Skeletal muscle cell (primary cell): ENCODE measurements at places on chromosomes 12 and 14.

DNA sequence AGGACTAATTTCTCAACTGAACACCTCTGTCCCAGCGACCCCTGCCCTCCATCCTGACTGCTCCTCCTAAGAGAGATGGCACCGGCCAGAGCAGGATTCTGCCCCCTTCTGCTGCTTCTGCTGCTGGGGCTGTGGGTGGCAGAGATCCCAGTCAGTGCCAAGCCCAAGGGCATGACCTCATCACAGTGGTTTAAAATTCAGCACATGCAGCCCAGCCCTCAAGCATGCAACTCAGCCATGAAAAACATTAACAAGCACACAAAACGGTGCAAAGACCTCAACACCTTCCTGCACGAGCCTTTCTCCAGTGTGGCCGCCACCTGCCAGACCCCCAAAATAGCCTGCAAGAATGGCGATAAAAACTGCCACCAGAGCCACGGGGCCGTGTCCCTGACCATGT is 756 bp downstream of the RNASE7 start:
- no peak for DNase-seq

DNA sequence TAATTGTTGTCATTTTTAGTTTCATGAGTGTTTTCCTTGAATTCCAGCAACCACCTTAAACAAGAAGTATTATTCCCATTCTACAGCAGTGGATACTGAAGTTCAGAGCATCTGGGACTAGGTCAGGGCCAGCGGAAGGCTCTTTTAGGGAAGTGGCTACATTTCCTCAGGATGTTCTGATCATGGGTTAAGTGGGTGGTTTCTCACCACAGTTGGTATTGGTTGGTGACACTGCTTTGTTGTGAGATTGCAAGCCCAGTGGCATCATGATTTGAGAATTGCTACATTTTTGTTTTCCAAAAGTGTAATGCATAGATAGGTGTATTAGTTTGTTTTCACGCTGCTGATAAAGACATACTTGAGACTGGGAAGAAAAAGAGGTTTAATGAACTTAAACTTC is 47.1 kb downstream of the SYNE2 start:
- DNase-seq = no peak

- no peak for DNase-seq
Measured at GRCh38 chr12:77060883-77061240, 4.5 kb downstream of the E2F7 start.

DNA sequence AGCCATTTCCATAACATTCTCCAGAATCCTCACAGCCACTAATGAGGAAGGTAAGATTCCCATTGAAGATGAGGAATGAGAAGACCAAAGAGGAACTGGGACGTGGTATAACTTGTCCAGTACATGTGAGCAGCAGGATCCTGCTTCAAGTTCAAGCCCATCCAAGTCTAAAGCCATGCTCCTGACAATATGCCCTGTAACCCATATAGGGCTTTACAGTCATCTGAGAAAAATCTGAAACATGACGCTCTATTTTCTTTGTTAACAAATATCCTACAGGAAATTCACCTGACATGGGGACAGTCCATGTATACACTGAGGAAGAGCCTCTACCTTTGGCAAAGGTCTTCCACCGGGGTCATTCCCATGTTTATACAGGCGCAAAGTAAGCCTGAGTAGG is 3.1 kb upstream of the ACTR6 start:
- DNase-seq = no peak

DNA sequence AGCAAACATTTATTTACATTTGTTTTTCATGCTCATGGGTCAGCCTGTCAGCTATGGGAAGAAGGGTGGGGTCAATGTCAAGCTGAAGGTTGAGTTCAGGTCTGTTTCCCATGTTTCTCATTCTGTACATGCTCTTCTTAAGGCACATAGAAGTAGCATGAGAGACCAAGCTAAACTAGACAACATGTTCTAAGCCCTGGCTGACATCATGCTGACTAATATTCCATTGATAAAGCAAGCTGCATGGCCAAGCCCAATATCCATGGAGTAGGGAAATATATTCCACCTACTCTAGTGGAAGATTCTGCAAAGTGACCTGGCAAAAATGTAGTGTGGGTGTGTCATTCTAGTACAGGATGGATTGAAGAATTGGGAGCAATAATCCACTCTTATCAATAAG is 44.1 kb downstream of the PLXNC1 start:
- no peak for DNase-seq

DNA sequence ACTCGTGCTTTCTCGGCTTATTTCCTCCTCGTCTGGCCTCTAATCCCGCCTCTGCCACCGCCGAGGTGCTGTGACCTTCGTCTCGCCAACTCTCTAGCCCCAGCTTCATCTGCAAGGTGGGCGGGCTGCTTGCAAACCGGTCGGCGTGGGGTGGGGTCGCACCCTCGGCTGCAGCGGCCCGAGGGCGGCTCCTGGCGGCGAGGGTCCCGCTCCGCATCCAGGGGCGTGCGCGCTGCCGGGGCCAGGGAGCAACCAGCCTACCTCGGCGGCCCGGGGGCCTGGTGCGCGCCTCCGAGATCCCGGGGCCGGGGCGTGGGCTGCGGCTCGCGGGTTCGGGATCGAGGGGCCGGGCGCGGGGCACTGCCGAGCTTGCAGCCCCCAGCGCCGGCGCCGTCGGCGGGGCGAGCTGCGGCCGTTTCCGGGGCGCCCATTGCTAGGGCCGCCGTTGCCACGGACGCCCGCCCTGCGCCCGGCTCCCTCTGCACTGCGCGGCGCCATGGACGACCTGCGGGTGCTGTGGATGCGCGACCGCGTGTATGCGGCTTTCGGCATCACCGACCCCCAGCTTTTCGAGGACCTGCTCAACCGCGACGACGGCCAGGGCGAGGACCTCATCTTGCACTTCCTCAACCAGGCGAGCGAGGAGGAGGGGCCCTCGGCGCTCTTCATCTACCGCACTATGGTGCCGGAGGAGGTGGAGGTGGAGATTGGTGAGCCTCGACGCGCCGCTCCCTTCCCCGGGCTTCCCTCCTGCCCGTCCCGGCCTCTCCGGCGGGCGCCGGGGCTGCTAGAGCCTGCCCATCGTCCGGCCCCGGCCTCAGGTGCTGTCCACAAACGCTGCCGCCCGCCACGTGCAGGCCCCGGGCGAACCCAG is at the start of gene DNAH10:
TSS of gene DNAH10 (plus strand) at position 461 of the 874 bp plus-strand sequence. CDS start at position 497, 36 bp downstream.
- no peak for DNase-seq

DNA sequence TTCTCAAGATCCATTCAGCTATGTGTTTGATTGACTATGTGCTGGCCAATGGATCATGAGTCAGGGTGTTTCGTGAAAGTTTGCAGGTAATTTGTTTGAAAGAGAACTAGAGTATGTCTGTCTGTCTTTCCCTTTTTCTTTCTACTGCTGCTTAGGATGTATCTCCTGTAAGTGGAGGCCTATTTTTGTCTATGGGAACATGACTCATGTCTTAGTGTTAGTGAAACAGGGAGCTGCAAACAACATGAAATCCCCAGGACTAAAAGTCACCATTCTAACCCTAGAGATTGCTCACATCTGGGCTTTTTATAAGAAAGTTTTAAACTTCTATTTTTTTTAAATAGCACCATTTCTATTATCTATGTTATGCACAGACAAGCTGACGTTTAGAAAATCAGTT is 333.0 kb downstream of the CCER1 start:
- DNase-seq = peak; percentile 62
